HFFc6 (cell line): ENCODE measurements at places on chromosomes 5 and 9.

- DNase-seq = peak; percentile 94
Observed at GRCh38 chr9:2655411-2655901, 33.9 kb downstream of the VLDLR start.

DNA sequence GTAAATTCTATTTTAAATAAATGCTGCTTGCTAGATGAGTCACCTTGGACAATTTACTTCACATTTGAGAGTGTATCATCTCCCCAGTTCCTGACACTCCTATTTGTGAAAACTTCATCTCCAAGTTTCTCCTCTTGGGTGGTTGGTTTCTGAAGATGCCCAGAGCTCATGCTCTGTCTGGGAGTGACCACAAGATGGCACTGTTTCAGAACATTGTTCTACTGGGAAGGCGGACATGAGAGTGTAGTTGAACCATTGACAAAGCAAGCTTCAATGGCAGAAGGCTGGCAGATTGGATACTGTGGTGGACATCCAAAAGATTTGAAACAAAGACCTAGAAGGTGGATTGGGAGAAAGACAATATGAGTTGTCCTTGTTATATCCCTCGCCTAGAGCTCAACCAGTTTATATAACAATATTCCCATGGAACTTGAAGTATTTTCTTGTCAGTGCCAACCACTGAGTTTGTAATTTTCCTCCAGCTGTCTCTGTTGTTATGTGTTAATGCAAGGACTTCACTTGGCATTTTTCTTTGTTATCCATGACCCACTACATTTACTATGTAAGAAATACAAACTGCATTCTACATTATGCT is 234.3 kb upstream of the ANKH start:
- peak; percentile 50 for DNase-seq

DNA sequence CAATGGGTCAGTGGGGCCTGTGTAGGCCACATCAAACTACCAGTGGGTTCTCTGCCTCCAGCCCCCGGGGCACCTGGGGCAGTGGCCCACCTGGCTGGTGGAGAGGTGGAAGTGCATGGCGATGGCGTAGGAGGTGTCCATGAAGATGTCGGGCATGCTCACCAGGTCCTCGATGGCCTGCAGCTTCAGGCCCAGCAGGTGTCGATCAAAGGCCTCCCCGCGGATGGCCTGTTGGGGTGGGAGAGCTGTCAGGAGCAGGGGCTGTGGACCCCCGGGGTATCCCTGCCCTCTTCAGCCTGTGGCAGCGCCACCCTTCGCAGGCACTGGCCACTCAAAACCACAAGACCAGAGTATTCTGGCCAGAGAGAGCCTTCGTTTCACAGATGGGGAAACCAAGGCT is 14.7 kb downstream of the CRAT start:
- no peak for DNase-seq

- no peak for DNase-seq
Observed at GRCh38 chr5:96763026-96763425, 44.7 kb downstream of the ERAP1 start.

DNA sequence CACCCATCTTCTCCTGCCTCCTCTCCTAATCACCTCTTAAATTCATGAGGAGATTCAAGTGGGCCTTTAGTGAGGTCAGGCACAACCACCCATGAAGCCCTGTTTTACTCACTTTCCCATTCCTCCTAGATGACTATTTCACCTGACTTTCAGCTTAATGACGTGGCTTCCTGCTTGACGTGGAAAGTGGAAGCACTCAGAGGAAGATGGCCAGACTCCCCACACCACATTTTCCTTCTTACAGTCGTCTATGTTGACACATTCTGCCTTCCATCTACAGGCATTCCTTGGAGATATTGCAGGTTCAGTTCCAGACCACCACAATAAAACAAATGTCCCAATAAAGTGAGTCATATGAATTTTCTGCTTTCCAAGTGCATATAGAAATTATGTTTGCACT is 146.4 kb upstream of the TAS2R1 start:
- peak; percentile 53 for DNase-seq

- no peak for DNase-seq
Observed at GRCh38 chr5:134489227-134489944, 36.1 kb upstream of the JADE2 start.

DNA sequence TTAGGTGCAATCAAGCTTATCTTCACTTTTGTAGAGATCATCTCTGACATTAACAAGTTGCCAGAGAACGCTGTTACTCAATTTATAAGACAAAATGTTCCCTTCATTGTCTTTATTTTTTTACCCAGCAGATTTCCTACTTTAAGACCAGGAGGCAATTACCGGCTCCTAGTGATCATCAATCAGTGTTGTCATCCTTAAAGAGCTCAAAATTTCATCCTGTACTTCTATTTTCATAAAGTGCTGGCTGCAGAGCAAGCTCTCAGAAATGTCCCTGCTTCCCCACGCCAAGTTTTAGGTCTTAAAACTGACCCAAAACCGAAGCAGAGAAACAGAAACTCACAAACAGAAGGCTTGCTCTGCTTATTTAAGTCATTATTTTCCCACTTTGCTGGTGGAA is 82.9 kb downstream of the PJA2 start:
- DNase-seq = no peak

GRCh38 chr9:68454579-68455334 is 85.9 kb downstream of the TMEM252 start:
- no peak for DNase-seq

- peak; percentile 60 for DNase-seq
Observed at GRCh38 chr9:33924978-33925797, 108.2 kb downstream of the UBE2R2 start.

DNA sequence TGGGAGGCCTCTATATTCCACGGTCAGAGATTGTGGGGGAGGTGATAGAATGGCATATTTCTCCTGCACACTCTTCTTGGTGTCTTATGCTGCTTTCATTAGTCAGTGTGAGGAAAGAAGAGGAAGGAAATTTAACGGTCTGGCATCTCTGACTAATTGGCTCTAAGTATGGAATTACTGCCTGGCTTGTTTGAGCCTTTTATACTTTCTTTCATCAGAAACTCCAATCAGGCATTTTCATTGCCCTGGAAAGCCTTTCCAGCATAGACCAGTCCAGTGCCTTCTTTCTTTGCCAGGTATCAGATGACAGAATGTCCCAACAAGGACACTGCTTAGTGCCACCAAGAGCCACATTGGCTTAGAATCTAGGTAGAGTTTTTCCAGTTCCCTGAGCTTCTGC is 30.2 kb downstream of the CYSTM1 start:
- no peak for DNase-seq

DNA sequence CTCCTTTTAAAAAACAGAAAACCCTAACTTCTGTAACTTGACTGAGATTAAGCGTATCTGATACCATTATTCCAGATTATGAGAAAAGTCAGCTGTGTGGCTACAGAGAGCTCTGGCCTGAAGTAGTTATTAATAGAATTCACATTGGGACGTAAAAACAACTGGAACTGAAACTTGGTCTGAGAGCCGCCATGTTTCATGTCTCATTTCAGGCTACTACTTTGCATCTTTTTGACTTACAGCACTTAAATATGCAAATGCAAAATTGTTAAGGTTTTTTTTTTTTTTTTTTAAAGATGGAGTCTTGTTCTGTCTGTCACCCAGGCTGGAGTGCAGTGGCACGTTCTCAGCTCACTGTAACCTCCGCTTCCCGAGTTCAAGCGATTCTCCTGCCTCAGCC is 25.2 kb downstream of the MAP3K1 start:
- no peak for DNase-seq

DNA sequence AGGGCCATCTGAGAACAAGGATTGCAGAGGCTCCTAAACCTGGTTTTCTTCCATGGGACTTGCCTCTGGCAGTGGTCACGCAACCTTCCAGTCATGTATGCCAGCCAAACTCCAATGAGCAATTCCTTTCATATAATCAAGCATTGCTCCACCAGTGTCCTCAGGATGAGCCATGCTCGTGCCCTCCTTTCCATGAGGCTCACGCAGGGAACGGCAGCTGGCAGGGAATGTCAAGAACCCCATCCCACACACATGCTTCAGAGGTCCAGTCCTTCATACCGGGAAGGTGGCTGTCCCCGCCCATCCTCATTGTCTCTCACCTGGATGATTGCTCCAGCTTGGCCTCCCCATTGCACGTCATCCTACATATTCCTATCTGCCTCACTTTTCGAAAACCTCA is 13.4 kb upstream of the ZBTB34 start:
- no peak for DNase-seq

DNA sequence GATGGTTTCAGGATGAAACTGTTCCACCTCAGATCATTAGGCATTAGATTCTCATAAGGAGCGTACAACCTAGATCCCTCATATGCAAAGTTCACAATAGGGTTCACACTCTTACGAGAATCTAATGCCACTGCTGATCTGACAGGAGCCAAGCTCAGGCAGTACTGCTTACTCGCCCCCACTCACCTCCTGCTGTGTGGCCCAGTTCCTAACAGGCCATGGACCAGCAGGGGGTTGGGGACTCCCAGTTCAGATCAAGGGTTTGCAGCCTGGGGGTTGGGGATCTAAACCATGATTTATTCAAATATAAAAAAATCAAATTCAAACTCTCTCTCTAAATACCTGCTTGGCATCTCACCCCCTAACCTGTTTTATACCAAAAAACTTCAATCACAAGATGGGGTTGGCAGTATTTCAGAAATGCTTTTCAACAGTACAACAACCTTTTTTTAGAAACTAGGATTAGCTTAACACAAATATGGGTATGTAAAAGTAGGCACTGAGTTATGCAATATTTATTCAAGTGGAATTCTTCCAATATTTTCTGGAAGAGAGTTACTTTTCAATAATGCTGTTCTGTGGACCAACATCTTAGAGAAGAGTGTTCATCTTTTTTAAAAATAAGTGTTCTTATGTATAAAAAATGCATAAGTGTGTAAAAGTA is 30.1 kb upstream of the SLC12A2 start:
- DNase-seq = peak; percentile 5

- DNase-seq = no peak
Observed at GRCh38 chr9:73170185-73170957, 18.7 kb downstream of the ANXA1 start.

GRCh38 chr9:102796244-102796643 is 198.9 kb upstream of the CYLC2 start:
- DNase-seq = no peak

DNA sequence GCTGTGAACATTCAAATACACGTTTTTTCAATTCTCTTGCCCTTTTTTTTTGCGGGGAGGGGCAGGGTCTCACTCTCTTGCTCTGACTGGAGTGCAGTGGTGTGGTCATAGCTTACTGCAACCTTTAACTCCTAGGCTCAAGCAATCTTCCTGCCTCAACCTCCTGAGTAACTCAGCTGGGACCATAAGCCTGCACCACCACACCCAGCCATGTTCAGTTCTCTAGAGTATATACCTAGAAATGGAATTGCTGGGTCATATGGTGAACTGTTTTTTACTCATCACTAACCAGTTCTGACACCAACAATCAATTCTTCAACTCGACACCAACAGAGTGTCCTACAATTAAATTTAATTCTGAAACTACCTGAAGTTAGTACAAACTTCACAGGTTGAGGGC is 85.5 kb upstream of the ZNF169 start:
- DNase-seq = no peak

DNA sequence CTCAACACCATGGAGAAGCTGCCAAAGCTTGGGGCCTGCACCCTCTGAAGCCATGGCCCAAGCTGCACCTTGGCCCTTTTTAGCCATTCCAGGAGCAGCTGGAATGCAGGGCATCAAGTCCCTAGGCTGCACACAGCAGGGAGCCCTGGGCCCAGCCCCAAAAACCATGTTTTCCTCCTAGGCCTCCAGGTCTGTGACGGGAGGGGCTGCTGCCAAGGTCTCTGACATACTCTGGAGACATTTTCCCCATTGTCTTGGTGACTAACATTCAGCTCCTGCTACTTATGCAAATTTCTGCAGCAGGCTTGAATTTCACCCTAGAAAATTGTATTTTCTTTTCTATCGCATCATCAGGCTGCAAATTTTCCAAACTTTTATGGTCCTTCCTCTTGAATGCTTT is 64.6 kb downstream of the ELOVL7 start:
- no peak for DNase-seq

DNA sequence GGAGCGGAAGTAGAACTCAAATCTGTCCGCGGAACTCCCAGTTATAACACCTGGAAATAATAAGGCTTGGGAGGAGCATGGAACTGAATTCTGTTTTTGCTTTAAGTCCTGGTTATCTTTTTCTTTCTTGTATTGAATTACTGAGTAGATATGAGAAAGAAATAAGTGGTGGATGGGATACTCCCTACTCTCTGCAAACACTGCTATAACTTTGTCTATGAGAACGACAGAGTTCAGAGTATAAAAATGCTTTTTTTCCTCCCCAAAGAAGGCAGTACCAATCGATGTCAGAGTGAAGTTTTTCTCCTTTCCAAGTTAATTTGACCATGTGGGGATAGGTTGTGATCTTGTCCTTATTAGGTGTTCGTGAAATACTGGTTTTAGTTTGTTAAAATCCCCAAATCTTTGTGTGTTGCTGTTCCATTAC is 1.2 kb downstream of the RIC1 start:
- peak; percentile 47 for DNase-seq

GRCh38 chr5:158465086-158465972 is 606.4 kb upstream of the CLINT1 start:
- DNase-seq = no peak

GRCh38 chr5:135823881-135824280 is 10.6 kb upstream of the SLC25A48 start:
- DNase-seq = no peak

- no peak for DNase-seq
Observed at GRCh38 chr5:98489021-98489420, 284.4 kb upstream of the RGMB start.

DNA sequence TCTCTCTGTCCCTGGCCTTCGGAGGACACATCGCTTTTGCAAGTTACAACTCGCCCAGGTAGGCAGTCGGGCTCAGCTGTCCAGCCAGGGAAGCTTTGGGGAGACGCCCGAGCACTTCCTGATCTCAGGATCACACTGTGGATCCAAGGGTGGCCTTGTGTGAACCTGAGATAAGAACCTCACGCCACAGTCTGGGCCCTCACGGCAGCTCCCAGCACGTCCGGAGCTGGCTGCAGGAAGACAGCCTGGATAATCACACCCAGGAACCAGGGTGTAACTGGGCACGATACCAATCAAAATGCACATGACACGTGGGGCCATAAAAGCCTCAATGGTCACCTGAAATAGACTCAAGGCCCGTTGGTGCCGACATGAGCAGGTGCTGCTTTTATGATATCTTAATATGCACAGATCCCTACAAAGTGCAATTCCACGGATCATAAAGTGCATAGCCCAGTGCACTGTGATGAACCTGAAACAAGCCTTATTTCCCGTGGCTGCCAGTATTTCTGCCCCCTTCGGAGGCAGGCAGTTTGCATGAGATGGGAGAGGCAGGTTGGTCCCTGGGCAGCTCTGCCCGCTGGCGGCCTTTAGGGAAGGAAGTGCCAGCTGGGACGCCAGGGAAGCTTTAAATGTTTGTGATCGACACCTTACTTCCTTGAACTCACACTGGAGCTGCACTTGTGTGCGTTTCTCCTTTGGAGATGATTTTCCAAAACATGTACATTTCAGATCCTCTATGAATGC is 14.5 kb downstream of the SLC6A18 start:
- DNase-seq = no peak
